Activated T-helper 2 cell treated with anti-CD3 and anti-CD28 coated beads, Interferon-gamma antibody, Interleukin-2, Interleukin-4, amounts not matched to agents 10 μg/mL and 5 μg/mL and 100 μg/mL, durations not matched to agents 14 hours and 24 hours and 36 hours (primary cell): ENCODE measurements at places on chromosomes 7 and 10. TPM values are rescaled to one million over a fixed set of nuclear protein-coding genes. Genes with fewer than 3 reads are reported as not detected.
A peak's percentile ranks its signal among the peaks of the same experiment; 100 is the strongest.

PPP1R9A gene
- not detected in 2 replicates for total RNA-seq

SEMA3A gene
- 0.25 TPM in 2 replicates for total RNA-seq

LRRC61 gene
- total RNA-seq = 22.7 and 25.8 TPM in 2 replicates

WASHC2A gene
- total RNA-seq = 23.2 and 25.0 TPM in 2 replicates

ZPBP gene
- not detected in 2 replicates for total RNA-seq

DNA sequence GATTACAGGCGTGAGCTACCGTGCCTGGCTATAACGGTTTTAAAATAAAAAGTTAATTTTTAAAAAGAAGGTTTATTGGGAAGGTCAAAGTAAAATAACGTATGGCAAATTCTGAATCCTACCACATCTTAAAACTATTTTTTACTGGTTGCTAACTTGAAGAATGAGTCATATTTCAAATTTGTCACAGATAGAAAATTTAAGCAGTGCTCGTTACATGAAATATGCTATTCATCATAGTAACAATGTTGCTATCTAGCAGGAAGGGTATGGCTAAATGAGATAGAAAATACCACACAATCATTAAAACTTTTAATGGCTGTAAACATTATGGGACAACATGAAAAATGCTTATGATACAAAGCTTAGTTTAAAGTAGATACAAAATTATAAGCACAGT lies 500.5 kb downstream of the PHTF2 start:
- H3K27ac ChIP-seq = no peak overlapping the region
- DNase-seq = no peak
- no peaks in the 10 kb centered on the region for H3K4me1 ChIP-seq
- no peak overlapping the region for H3K4me3 ChIP-seq

DPYSL4 gene
- total RNA-seq = 16.5 and 17.9 TPM in 2 replicates

- peak overlapping the region; percentile 100 for H3K27ac ChIP-seq
- peak overlapping the region; percentile 68 for H3K4me3 ChIP-seq
- peaks cover 57% of the 10 kb centered on the region for H3K4me1 ChIP-seq
- H3K27me3 ChIP-seq = no peaks in the 10 kb centered on the region
Observed at GRCh38 chr7:102426268-102427018, 6.9 kb upstream of the ORAI2 start.

MRLN gene
- not detected in 2 replicates for total RNA-seq

GRCh38 chr7:155809947-155810769 lies 2.1 kb downstream of the SHH start:
- no peak overlapping the region for H3K27ac ChIP-seq
- H3K27me3 ChIP-seq = peaks cover 71% of the 10 kb centered on the region
- H3K36me3 ChIP-seq = no peaks in the 10 kb centered on the region
- no peak overlapping the region for H3K4me3 ChIP-seq
- no peak for DNase-seq

CALCR gene
- total RNA-seq = not detected in 2 replicates

- peak; percentile 17 for DNase-seq
- H3K4me1 ChIP-seq = peaks cover 36% of the 10 kb centered on the region
- peaks cover 26% of the 10 kb centered on the region for H3K36me3 ChIP-seq
Observed at GRCh38 chr7:87218796-87219544, 562 bp downstream of the TMEM243 start.

UTF1 gene
- 0.16 and 0.28 TPM in 2 replicates for total RNA-seq

MOGAT3 gene
- not detected in 2 replicates for total RNA-seq

CCL24 gene
- not detected in 2 replicates for total RNA-seq

DPCD gene
- total RNA-seq = 7.2 and 7.8 TPM in 2 replicates

SPDYE11 gene
- total RNA-seq = not detected in 2 replicates
